Activated naive CD8-positive, alpha-beta T cell treated with anti-CD3 and anti-CD28 coated beads, Interleukin-2, amount 10 ng/mL, durations not matched to agents 7 days and 5 days (primary cell): ENCODE measurements at places on chromosomes 13 and 19. TPM values are rescaled to one million over a fixed set of nuclear protein-coding genes. Genes with fewer than 3 reads are reported as not detected.

DNA sequence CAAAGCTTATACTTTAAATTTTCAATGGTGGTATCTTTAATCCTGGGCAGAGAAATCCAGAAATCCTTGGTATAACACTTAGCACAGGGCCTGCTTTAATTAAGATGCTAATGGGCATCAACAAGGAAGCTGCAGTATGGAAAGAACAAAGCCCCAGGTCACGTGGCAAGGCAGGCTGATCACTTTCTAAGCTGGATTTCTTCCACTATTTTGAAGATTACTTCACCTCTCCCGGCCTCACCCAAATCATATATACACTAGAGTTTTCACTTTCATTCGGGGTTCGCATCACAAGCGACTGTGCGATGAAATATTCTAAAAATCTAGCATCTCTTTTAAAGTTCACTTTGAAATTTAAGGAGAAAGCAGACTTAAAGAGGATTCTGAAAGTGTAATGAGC, 71.8 kb downstream of the STARD13 start:
- H3K27ac ChIP-seq: no peak overlapping the region
- no peaks in the 10 kb centered on the region for H3K4me1 ChIP-seq
- no peaks in the 10 kb centered on the region for H3K36me3 ChIP-seq
- no peak for DNase-seq
- no peak overlapping the region for H3K4me3 ChIP-seq

DNA sequence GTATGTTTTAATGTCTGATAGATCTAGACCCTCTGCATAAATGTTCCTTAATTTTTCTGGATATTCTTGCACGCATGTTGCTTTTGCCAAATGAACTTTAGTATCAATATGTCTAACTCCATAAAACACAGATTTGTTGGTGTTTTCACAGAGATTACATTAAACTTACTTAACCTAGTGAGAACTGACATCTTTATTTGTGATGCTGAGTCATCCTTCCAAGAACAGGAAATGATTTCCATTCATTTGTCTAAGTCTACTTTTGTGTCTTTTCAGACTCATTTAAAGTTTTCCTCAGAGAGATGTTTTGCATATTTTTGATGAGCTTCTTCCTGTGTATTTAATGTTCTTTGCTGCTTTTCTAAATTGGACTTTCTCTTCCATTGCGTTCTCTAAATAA, 184.0 kb downstream of the SLC7A1 start:
- peaks cover 4% of the 10 kb centered on the region for H3K4me1 ChIP-seq
- no peak overlapping the region for H3K4me3 ChIP-seq
- no peaks in the 10 kb centered on the region for H3K36me3 ChIP-seq

The SIGLEC10 gene
- 0.91 TPM for total RNA-seq

DNA sequence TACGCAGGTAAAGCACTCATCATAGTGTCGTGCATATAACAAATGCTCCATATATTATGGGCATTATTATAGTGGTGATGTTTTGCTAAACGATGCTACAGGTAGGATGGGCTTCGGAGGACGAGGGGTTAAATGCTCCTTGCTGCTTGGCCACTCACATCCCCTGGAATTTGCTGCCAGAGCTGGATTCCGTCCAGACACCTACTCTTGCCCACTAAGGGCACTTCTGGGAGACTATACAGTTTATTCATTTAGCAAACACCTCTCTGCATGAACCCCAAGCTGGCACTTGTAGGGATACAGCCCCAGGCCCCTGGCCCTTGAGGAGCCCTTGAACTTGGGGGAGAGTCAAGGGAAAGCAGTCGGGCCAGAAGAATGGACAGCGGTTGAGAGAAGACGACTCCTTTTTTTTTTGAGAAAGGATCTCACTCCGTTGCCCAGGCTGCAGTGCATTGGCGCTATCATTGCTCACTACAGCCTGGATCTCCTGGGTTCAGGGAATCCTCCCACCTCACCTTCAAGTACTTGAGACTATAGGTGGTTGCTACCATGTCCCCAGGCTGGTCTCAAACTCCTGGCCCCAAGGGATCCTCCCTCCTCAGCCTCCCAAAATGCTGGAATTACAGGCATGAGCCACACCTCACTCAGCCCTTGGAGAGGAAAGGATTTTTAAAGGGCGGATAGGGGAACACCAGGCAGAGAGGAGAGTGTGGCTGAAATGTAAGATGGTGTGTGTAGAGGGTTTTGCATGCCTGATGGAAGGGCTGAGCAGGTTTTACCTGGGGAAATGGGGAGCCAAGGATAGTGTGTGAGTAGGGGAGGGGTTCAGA, 1.1 kb upstream of the MRPL34 start:
- peaks cover 30% of the 10 kb centered on the region for H3K4me1 ChIP-seq
- no peaks in the 10 kb centered on the region for H3K27me3 ChIP-seq
- DNase-seq: no peak
- H3K36me3 ChIP-seq: peaks cover 1% of the 10 kb centered on the region

GRCh38 chr13:27283906-27284493, 13.4 kb downstream of the RASL11A start:
- DNase-seq: no peak
- peaks cover 3% of the 10 kb centered on the region for H3K27me3 ChIP-seq
- H3K27ac ChIP-seq: no peak overlapping the region
- H3K4me1 ChIP-seq: no peaks in the 10 kb centered on the region
- no peak overlapping the region for H3K4me3 ChIP-seq
- no peaks in the 10 kb centered on the region for H3K36me3 ChIP-seq

DNA sequence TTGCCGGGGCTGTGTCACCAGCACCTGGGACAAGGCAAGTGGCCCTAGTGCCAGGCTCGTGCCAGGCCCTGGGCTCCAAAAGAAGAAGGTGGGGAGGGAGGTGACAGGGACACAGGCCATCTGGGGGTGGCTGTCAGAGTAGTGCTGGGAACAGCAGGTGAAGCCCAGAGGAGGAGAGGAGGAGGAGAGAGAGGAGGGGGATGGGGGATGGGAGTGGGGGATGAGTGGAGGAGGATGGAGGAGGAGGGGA, 18.7 kb downstream of the LSM4 start:
- H3K4me3 ChIP-seq: peak overlapping the region; percentile 90
- H3K27me3 ChIP-seq: no peaks in the 10 kb centered on the region
- peak; percentile 60 for DNase-seq
- peaks cover 29% of the 10 kb centered on the region for H3K36me3 ChIP-seq

DNA sequence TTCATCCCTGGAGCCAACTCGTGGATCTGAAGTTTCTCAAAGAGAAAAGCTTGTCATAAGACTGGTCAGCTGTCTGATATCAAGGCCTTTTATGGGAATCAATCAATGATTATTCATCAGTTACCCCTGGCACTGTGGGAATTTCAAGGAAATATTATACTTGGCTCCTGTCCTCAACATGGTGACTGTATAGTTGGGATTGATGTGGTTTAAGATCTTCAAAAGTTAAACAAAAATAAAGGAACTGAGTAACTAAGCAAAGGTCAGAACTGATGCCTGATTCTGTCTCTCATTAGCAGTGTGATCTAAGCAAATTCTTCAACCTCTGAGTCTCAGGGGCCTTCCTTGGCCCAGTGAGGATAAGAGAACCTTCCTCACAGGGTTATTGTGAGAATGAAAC, 22.2 kb upstream of the SERPINE3 start:
- H3K36me3 ChIP-seq: no peaks in the 10 kb centered on the region
- no peak overlapping the region for H3K27ac ChIP-seq
- no peaks in the 10 kb centered on the region for H3K4me1 ChIP-seq
- peaks cover 4% of the 10 kb centered on the region for H3K27me3 ChIP-seq

DNA sequence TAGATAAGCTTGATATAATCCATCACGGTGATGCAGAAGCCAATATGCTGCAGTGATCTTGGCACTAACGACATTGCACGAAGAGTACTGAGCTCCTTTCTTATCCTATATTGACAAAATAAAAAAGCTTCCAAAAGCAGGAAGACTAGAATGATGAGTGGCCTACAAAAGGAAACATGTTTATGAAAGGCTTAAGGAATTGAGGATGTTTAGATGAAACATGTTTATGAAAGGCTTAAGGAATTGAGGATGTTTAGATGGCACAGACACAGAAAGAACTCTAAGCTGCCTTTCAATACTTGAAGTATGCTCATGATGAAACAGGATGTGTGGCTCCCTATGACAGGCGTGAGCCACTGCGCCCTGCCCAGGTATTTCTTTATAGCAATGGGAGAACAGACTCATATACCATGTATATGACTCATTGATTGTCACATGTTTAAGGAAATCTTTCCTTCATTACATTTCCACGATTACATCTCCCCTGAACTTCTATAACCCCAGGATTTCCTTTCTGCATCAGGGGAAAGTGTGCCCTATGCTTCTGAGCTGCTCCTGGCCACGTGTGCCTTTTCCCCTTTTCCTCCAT, 690.8 kb upstream of the ARGLU1 start:
- H3K4me3 ChIP-seq: no peak overlapping the region
- peaks cover 1% of the 10 kb centered on the region for H3K27me3 ChIP-seq
- H3K4me1 ChIP-seq: no peaks in the 10 kb centered on the region
- no peak for DNase-seq

DNA sequence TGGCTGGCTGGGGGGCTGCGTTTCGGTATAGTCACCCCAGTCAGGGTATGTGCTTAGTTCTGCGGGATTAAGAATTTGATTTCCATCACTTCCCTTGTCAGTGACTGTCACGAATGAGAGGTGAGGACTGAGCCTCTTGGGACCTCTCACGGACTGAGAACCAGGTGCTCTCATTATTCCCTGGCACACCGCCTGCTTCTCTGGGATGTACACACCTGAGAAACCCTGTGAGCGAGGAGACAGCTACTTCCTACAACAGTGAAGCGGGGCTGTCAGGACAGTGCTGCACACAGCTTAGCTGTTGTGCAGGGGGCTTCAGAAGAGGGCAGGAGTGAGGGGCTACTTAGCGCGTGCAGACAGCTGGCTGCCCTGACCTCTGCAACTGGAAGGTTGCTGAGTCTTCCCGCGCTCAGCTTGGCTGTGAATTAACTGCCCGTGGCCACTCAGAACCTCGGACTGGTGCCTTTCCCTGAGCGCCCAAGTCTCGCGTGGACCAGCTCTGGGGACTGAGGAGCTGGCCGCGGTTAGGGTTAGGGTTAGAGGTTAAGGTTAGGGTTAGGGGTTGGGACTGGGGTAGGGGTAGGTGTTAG, 65.3 kb upstream of the MCF2L start:
- H3K27me3 ChIP-seq: no peaks in the 10 kb centered on the region
- H3K36me3 ChIP-seq: no peaks in the 10 kb centered on the region
- no peak overlapping the region for H3K27ac ChIP-seq
- no peak overlapping the region for H3K4me3 ChIP-seq
- no peaks in the 10 kb centered on the region for H3K4me1 ChIP-seq
